ENCODE measurements at places on chromosomes 5 and 9.

DNA sequence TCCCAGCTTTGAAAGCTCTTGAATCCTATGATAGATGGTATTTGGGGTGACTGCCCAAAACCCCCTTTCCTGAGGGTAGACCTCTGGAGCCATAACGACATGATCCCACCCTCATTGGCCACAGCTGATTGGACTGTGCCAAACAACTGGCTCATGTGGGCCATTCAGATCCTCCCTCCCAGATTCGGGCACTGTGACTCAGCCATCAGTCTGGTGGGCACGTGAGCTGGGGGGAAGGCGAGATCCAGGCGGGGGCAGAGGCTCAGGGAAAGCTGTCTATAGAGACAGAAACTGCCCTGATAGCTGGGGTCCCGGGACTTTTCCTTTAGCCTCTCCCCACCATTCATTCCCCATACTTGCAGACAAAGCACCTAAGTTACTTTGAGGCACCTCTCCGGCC is 15.1 kb upstream of the NCS1 start:
- no peak for DNase-seq

GRCh38 chr5:133977858-133978257 is 9.4 kb upstream of the C5orf15 start:
- DNase-seq, result no peak

DNA sequence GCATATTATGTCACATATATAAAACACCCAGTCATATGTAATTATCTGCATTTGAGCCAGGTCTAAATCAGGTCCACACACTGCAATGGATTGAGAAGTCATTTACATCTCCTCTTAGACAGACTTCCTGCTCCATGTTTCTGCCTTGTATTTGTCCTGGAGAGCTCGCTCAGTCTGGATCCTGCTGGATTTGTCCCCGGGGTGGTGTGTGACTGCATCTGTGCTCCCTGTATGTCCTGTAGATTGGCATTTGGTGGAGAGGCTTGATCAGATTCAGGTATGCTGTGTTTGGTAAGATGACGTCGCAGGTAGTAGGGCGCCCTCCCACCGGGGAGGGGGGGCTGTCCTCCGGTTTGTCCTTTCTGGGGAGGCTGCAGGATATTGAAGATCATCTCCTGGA is 33.6 kb upstream of the IER5L start:
- no peak for DNase-seq

DNA sequence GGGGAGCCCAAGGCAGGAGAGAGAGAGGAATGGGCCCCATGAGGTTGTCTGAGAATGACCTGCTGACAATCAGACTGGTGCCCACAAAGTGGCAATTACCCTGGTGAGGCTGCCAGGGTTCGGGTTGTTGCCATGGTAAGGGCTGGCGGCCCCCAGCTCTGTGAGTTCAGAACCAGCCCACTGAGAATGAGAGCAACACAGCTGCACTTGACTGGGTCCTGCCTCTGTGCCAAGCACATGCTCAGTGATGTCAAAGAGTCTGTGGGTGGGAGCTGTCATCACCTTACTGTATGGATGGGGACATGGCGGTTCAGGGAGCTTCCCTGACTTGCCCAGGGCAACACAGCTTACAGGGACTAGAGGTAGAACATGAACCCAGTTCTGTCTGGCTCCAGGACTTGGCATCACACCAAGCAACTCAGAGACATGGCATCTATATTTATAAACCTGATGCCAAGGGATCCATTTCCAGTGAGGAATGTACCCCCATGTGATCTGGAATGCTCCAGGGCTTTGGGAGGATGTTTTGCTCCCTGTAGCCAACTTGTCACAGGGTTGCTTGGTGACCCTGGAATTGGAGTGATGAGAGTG is 38.2 kb upstream of the TEX48 start:
- no peak for DNase-seq

- DNase-seq, result no peak
These were observed 140.1 kb downstream of the NR3C1 start for GRCh38 chr5:143263272-143263810.

DNA sequence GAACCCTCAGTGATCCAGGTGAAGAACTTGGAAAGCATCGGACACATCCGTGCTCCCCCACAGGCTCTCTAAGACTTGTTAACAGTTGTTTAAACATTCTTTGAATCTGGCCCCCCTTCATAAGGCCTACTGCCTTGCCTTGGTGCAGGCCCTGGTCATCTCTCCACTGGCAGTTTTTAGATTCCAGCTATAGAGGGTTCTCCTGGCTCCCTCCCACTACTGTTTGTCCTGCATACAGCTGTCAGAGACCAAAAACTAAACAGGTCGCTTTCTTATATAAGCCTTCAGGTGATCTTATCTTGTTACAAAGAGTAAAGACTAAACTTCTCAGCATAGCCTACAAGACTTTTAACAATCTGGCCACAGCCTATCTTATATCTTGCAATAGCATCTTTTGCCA is 32.3 kb downstream of the NRG2 start:
- no peak for DNase-seq

DNA sequence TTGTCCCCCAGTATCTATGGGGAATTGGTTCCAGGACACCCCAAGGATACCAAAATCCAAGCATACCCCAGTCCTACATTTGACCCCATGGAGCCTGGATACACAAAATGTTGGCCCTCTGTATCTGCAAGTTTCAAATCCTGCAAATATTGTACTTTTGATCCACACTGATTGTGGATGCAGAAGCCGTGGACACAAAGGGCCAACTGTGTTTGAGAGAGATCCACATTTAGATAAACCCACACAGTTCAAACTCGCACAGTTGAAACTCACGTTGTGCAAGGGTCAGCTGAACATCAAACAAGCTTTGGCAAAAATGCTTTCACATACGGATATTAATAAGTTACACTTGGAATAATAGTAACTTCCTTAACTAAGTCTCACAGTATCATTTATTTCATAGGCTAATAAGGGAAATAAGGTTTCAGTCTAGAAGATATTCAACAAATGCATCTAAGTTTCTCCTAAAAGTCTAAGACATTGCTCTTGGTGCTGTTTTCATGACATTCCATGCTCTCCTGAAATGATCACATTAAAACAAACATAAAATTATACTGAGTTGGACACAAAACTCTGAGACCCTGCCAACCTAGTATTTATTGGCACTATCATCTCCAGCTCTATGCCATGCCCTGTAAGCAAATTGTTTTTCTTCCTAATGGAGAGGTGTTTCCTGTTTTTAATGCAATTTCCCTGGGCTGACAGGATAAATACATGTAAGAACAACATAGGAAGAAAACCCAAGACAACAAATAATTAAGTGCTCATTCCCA is 32.3 kb downstream of the ACTL7A start:
- no peak for DNase-seq

GRCh38 chr5:172789687-172790495 is 18.9 kb upstream of the DUSP1 start:
- no peak for DNase-seq

DNA sequence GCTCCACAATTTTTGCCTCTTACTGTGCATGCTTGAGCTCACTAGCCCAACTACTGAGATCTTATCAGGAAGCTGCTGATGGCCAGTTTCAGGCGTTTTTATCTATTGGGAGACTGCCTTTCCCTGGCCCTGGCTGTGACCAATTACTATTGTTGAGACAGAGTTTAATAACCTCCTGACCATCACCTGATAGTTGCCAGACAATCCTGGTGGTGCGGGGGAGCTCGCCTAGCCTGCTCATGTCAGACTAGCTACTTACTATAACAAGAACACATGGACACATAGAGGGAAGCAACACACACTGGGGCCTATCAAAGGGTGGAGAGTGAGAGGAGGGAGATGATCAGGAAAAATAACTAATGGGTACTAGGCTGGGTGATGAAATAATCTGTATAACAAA is 13.0 kb upstream of the OXCT1 start:
- DNase-seq, result no peak

DNA sequence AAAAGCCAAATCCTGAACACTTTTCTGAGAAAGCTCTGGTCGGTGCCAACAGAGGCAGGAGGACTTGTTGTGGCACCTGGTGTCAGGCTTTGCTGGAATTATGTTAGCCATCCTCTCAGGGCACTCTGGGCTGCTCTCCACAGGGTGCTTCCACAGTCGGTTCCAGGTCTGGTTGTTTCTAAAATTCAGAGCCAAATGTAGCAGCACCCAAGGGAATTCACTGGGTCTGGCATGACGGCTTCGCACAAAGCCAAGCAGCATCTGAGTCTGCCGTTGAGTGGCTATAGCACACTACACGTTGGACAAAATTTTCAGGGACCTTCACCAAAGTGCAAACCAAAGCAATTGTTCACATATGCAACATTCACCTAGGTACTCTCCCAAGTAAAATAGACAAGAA is 110.2 kb downstream of the PJA2 start:
- DNase-seq, result no peak

- DNase-seq, result no peak
These were observed 53.8 kb downstream of the GCNT1 start for GRCh38 chr9:76512826-76513225.

DNA sequence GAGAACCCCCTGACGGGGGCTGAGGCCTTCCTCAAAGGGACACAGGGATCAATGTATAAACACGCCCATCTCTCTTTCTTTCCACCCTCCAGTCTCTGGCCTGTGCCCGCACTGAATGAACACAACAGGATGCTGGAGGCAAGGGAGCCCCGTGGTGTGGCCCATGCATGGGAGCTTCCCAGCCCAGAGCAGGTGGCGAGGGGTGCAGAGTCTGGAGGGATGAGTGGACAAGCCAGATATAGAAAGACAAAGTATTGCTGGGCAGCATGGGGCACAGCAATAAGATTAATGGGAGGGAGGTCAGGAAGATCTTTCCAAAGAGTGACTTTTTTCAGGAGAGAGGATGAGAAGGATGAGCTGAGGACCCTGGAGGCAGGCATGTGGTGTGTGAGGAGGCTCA is 103.7 kb downstream of the C5orf15 start:
- DNase-seq, result no peak

DNA sequence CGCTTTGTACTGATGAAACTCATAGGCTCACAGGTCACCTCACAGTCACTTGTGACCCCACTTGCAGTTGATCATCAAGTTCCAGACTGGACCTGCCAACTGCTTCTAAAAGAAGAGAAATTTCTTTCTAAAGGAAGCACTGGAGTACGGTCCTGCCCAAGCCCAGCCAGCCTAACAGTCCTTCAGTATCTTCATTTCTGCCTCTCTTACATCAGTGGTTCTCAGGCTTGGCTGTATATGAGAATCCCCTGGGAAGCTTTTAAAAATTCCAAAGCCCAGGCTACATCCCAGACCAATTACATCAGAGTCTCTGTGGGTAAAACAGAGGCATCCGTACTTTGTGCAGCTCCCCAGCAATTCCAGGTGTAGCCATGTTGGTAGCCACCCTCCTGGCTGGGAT is 282.1 kb downstream of the NFIB start:
- no peak for DNase-seq

- no peak for DNase-seq
These were observed 21.3 kb downstream of the PWWP2A start for GRCh38 chr5:160097991-160098390.

DNA sequence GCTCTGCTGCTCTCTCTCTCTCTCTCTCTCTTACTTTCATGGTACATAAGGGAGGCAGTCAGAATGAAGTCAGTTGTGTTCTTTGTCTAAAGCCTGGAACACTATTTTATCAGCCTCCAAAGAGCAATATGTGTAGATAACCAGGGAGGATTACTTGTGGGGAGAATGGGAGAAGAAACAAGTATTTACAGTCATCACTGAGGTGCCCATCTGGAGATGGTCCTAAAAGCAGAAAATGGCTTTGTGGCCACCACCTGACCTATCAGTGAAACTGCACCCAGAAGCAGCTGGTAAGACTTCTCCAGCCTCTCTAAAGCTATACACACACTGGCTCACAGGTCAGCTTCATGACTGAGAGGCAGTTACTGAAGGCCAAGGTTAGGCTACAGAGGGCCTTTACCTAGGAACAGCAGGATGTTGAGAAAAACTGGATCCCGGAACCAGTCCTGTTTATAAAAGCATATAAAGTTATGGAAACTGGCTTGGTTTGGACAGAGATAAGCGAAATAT is 75.1 kb downstream of the MRPS27 start:
- DNase-seq, result no peak

DNA sequence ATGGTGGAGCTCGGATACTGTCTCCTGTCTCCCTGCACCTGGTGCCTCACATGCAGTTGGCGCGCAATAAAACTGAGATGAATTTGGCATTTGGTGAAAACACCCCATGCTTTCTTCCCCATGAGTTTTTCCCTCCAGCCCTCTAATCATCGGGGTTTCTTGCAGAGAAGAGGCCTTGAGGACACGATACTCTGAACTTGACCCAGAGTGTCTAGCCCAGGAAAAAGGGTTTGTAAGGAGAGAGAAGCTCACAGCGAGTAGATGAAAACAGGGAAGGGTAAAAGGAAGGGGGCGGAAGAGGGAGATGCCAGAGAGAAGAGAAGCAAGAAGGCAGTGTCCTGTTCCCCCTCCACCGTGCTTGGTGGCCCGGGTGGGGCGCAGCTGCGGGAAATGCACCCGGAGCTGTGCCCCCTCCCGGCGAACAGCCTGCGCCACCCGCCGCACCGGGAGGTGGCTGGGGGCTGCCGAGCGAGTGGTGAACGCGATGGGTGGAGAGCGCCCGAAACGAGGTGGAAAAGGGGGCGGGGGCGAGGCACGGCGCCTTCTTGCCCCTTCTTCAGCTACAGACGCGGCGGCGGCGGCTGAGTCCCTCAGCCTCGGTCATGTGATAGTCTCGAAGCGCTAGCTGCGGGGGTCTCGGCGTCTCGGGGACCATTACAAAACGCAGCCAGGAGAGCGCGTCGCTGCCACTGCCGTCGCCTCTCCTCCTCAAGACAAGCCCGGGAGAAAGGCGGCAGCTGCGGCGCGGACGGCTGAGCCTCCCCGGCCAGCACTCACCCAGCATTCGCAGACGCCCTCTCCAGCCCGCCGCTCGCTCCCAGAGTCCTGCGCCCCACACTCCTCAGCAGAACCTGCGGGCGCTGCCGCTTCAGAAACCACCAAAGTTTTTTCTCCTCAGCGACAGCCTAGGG is 1.1 kb upstream of the FOXB2 start:
- no peak for DNase-seq

DNA sequence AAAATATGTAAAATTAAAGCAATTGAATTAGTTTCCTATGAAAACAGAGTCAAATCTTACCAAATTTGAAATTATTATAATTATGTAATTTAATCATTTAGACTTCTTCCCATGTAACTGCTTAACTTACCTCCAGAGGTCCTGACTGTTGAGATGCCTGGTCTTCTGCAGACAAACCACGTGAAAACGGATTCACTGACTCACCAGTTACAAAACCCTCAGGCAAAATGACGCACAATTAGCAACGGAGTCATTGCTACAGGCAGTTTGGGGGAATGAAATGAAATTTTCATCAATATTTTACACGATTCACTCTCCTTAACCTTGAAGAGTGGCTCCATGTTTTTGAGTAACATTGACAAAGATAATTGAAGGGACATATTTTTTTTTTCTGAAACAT is 460.8 kb downstream of the MTRR start:
- no peak for DNase-seq

Data from stimulated activated CD4-positive, alpha-beta T cell treated with anti-CD3 and anti-CD28 coated beads, TNF-alpha, amount 100 ng/mL, for 1 hour (primary cell).